ENCODE measurements at places on chromosomes 5 and 9. TPM values are rescaled to one million over a fixed set of nuclear protein-coding genes. Genes with fewer than 3 reads are reported as not detected.

DNA sequence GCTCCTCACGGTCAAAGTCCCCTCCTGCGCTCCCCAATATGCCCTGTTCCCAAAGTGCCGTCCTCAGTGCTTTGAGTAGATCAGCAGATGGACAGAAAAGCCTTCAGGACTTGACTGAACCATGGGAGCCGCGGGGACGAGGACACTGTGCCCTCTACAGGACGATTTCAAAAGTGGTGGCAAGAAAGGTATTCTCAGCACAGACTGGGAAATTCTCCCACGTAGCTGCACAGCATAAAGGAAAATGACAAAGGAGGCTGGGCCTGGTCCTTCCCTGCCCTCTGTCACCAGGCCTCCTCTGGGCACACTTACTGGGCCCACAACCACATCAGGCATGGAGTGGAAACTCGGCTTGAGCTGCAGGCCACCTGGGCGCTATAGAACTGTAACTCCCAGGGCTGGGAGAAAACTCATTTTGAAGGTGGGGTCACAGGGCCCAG, 16.7 kb upstream of the MTMR12 start:
- no peaks in the 10 kb centered on the region for H3K27me3 ChIP-seq
- peaks cover 53% of the 10 kb centered on the region for H3K4me1 ChIP-seq
- H3K4me3 ChIP-seq: no peak overlapping the region
- peaks cover 22% of the 10 kb centered on the region for H3K36me3 ChIP-seq
- peak overlapping the region; percentile 44 for H3K27ac ChIP-seq
- DNase-seq: peak; percentile 76

DNA sequence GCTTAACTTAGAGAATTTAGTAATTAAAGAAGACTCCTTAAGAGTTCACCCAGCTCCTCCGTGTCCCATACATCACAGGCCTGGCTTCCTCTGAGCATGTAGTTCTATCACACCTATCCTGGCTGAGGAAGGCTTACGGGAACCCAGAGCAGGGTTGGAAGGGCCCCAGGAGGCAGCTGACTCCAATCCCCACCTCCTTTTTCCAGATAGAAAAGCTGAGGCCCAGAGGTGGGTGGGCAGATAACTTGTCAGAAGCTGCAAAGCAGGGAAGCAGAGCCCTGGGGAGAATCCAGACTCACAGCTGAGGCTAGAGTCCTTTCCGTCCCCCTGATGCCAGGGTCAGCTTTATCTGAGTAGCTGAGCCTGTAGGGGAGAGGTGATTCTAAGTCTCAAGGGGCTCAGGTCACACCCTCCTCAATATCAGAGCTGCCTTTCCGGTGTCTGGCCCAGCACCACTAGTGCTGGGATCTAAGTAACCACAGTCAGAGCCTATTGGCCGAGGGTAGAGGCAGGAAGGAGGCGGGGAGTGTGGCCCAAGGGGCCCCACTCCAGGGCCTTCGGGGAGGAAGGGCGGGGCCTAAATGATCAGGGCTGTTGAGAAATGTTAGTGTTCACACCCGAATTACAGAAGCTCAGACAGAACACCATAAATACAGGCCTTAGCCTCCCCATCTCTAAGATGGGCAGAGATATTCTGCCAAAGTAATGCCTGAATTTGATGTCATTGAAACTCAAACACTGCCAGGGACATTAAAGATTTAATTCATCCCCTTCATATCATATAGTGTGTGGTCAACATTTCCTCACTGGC, 9.9 kb downstream of the CCDC69 start:
- no peak overlapping the region for H3K4me3 ChIP-seq
- no peaks in the 10 kb centered on the region for H3K36me3 ChIP-seq
- no peaks in the 10 kb centered on the region for H3K4me1 ChIP-seq
- peaks cover 1% of the 10 kb centered on the region for H3K27me3 ChIP-seq

DNA sequence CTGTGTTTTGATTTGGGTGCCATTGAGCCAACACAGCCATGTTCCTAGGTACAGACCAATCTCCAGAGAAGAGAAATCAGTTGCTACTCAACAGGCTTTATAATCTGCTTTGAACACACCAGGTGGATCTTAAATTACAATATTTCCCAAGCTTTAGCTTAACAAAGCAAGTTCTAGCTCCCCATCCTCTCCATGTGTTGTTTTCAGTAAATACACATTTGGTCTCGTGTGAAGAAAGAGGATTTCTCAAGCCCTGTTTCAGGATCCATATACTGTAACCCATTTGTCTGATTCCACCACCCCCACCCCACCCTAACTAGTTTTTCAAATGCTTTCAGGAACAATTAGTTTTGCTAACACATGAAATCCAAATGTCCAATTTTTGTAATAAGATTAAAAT, 109.6 kb upstream of the NIPBL start:
- H3K27ac ChIP-seq: no peak overlapping the region
- no peaks in the 10 kb centered on the region for H3K4me1 ChIP-seq
- H3K4me3 ChIP-seq: no peak overlapping the region
- DNase-seq: no peak
- no peaks in the 10 kb centered on the region for H3K36me3 ChIP-seq

DNA sequence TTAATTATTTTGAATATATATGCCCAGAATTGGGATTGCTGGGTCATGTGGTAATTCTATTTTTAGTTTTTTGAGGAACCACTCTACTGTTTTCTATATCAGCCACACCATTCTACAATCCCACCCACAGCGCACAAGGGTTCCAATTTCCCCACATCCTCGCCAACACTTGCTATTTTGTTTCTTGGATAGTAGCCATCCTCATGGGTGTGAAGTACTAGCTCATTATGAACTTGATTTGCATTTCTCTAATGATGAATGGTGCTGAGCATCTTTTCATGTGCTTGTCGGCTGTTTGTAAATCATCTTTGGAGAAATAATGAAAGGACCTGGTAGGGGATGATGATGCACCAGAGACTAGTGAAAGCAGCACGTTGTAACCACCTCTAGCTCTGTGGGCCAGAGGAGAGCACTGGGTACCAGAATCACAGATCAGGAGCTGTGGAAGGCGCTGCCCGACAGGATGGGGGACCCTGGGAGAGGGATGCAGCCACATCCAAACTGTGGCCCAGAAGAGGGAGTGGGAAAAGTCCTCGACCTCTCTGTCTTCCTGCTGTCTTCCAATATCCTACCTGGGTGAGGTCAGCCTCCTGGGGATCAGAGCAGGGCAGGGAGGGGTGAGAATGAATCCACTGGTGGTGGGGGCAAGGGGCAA, 155.4 kb downstream of the RGS3 start:
- no peak overlapping the region for H3K4me3 ChIP-seq
- peak overlapping the region; percentile 99 for H3K27ac ChIP-seq
- H3K27me3 ChIP-seq: no peaks in the 10 kb centered on the region
- DNase-seq: no peak
- peaks cover 65% of the 10 kb centered on the region for H3K4me1 ChIP-seq
- peaks cover 35% of the 10 kb centered on the region for H3K36me3 ChIP-seq

DNA sequence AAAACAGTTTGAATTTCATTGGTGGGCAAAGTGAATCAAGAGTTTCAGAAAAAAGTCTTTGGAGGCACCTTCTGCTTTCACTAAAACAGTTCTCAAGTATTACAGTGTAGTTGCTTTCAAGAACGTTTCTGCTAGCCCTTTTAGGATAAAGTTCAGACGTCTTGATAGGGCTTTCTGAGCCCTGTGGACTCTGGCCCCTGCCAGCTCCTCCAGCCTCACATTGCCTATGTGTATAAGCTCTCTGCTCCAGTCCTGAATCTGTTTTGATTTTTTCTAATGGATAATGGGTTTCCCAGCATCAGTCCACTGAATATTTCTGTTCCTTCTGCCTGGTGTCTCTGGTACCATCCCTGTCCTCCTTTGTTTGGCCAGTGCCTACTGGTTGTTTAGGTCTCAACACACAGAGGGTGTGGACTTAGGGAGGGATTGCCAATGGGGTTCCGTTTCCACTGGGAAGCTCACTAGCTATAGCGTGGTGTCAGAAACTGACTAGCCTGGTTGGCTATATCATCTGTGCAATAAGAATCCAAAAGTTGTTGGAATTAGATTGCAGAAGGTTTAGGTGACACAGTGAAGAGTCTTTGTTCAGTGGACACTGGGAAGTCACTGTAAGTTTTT, 26.4 kb downstream of the ARHGAP26 start:
- H3K27me3 ChIP-seq: no peaks in the 10 kb centered on the region
- H3K27ac ChIP-seq: peak overlapping the region; percentile 16

DNA sequence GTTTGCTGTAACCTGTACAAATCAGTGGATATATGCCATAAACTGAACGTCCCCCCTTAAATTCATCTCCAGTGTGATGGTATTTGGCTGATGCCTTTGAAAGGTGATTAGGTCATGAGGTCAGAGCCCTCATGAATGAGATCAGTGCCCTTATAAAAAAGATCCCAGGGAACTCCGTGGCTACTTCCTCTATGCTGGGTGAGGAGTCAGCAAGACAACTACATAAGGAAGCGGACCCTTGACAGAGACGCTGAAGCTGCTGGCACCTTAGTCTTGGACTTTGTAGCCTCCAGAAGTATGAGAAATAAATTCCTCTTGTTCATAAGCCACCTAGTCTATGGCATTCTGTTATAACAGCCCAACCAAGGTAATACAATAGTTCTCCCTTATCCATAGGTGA, 215.1 kb upstream of the ZNF608 start:
- no peak for DNase-seq
- H3K27me3 ChIP-seq: no peaks in the 10 kb centered on the region
- H3K4me1 ChIP-seq: peaks cover 7% of the 10 kb centered on the region
- H3K4me3 ChIP-seq: no peak overlapping the region
- H3K36me3 ChIP-seq: no peaks in the 10 kb centered on the region

- H3K36me3 ChIP-seq: no peaks in the 10 kb centered on the region
- no peak overlapping the region for H3K27ac ChIP-seq
- H3K4me1 ChIP-seq: peaks cover 11% of the 10 kb centered on the region
Measured at GRCh38 chr9:70485273-70485858, 70.9 kb upstream of the KLF9 start.

GRCh38 chr9:80090317-80090716, 518.6 kb downstream of the TLE4 start:
- no peak for DNase-seq
- no peaks in the 10 kb centered on the region for H3K27me3 ChIP-seq
- H3K36me3 ChIP-seq: no peaks in the 10 kb centered on the region

GRCh38 chr9:127174386-127175318, 52.2 kb upstream of the ANGPTL2 start:
- no peak overlapping the region for H3K27ac ChIP-seq
- H3K36me3 ChIP-seq: no peaks in the 10 kb centered on the region
- H3K27me3 ChIP-seq: no peaks in the 10 kb centered on the region
- H3K4me3 ChIP-seq: no peak overlapping the region
- DNase-seq: no peak

GRCh38 chr9:109117856-109118807, 1.6 kb downstream of the TMEM245 start:
- peak overlapping the region; percentile 85 for H3K4me3 ChIP-seq
- peak; percentile 13 for DNase-seq
- peaks cover 30% of the 10 kb centered on the region for H3K36me3 ChIP-seq

DNA sequence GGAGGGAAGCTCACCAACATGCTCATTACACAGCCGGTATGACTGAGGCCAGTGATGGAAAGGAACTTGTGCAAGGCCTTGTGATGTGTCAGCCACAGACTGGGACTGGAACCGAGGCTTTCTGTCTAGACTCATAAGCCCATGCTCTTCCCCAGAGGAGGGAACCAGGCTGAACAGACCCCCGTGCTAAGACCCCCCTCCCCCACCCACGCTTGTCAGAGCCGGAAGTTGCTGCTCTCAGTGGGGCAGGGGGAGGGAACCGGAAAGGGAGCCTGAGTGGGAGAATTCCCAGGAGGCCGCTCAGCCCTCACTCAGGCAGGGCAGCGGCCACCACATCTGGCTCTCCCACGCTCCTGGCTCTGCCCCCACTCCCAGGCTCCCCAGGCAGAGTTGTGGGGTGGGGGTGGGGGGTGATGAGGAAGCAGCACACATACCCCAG, 4.1 kb upstream of the PDGFRB start:
- peaks cover 34% of the 10 kb centered on the region for H3K27me3 ChIP-seq
- peaks cover 25% of the 10 kb centered on the region for H3K4me1 ChIP-seq
- no peaks in the 10 kb centered on the region for H3K36me3 ChIP-seq
- H3K4me3 ChIP-seq: no peak overlapping the region

- DNase-seq: no peak
- H3K27ac ChIP-seq: no peak overlapping the region
- H3K36me3 ChIP-seq: no peaks in the 10 kb centered on the region
- no peak overlapping the region for H3K4me3 ChIP-seq
- H3K27me3 ChIP-seq: peaks cover 56% of the 10 kb centered on the region
Measured at GRCh38 chr5:173188280-173188679, 43.9 kb downstream of the BNIP1 start.

DNA sequence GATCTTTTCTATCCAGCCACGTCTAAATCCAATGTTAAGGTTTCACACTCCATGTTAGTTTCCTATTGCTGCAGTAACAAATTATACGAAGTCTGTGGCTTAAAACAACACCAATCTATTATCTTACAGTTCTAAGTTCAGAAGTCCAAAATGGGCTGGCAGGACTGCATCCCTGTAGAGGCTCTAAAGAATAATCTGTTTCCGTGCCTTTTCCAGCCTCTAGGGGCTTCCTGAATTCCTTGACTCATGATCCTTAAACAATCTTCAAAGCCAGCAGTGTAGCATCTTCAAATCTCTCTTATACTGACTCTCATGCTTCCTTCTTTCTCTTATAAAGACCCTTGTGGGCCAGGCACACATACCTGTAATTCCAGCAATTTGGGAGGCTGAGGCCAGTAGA, 6.8 kb downstream of the PLGRKT start:
- H3K4me1 ChIP-seq: no peaks in the 10 kb centered on the region
- no peak overlapping the region for H3K4me3 ChIP-seq
- no peaks in the 10 kb centered on the region for H3K27me3 ChIP-seq
- H3K36me3 ChIP-seq: no peaks in the 10 kb centered on the region
- no peak overlapping the region for H3K27ac ChIP-seq

GRCh38 chr9:726005-726404, 115.5 kb upstream of the DMRT1 start:
- H3K27me3 ChIP-seq: no peaks in the 10 kb centered on the region
- no peaks in the 10 kb centered on the region for H3K36me3 ChIP-seq
- no peak overlapping the region for H3K4me3 ChIP-seq
- no peak overlapping the region for H3K27ac ChIP-seq
- no peaks in the 10 kb centered on the region for H3K4me1 ChIP-seq

DNA sequence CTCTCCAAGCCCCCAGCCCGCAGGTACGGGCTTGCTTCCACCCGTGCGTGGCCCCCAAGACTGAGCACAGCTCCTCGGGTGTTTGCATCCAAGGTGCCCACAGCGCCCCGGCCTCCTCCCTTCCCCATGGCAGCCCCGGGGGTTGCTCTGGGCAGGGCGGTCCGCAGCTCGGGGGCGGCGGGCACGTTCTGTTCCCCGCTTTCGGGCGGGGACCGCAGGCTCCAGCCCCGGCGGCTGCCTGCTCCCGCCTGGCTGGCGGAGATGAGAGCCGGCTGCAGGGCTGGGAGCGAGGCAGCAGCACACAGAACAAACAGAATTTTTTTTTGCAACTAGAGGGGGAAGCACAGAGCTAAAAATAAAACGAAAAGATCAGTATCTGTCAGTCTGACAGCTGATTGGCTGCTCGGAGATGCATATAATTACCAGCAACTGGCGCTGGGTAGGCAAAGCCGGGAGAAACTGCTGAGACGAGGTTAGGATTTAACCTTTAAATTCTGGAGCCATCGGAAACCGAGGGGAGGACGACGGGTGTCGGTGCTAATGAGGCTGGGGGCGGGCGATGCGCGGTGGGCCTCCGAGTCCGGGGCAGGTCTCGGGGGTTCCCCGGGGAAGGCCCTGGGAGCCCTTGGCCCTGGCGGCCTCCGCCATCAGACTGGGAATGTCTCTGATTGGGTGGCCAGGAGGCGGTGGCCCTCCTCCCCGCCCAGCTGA, 142.7 kb upstream of the IER5L start:
- peaks cover 8% of the 10 kb centered on the region for H3K4me1 ChIP-seq
- no peak for DNase-seq
- no peaks in the 10 kb centered on the region for H3K36me3 ChIP-seq
- no peak overlapping the region for H3K27ac ChIP-seq
- H3K4me3 ChIP-seq: no peak overlapping the region

Gene SPATA6L
- total RNA-seq: 7.1 TPM

Gene PCDHB14
- total RNA-seq: 6.3 TPM

Gene CBY3
- not detected for total RNA-seq

Gene NEURL1B
- total RNA-seq: 2.8 TPM

Gene SLC6A3
- not detected for total RNA-seq

Gene PCDHB7
- total RNA-seq: 0.37 TPM

Gene SPATA9
- total RNA-seq: 0.44 TPM

Gene CDX1
- total RNA-seq: not detected

Gene HBEGF
- 7.2 TPM for total RNA-seq
